ENCODE measurements at places on chromosomes 4 and X. TPM values are rescaled to one million over a fixed set of nuclear protein-coding genes. Genes with fewer than 3 reads are reported as not detected.

The ACSL4 gene
- polyA plus RNA-seq: 4.0 TPM

The GAGE2A gene
- not detected for polyA plus RNA-seq

The RIBC1 gene
- 2.2 TPM for polyA plus RNA-seq

The NXF3 gene
- 1.3 TPM for polyA plus RNA-seq

The NSG1 gene
- 10.1 TPM for polyA plus RNA-seq

Data from pancreas (tissue), 10 donors.